CD4-positive, alpha-beta T cell treated with Interleukin-1 beta for 1 hour (primary cell): ENCODE measurements at places on chromosomes 1 and 21.

DNA sequence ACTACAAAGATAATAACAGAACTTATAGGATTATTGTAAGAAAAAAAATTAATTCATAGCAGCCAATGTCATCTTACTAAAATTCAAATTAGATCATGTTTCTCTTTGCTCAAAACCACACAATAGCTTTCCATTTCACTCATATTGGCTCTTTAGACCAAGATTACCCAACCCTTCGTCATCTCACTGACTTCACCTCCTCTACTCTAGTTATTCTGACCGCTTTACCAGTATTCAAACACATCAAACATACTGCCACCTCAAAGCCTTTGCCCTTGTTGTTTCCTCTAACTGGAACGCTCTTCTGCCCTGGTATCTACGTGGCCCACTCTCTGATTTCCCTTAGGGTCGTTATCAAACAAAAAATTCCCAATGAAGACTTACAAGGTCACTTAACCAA lies 1.7 kb downstream of the ANGPTL3 start:
- DNase-seq: no peak

- DNase-seq: no peak
Observed at GRCh38 chr1:174785510-174785909, 214.2 kb upstream of the CACYBP start.

DNA sequence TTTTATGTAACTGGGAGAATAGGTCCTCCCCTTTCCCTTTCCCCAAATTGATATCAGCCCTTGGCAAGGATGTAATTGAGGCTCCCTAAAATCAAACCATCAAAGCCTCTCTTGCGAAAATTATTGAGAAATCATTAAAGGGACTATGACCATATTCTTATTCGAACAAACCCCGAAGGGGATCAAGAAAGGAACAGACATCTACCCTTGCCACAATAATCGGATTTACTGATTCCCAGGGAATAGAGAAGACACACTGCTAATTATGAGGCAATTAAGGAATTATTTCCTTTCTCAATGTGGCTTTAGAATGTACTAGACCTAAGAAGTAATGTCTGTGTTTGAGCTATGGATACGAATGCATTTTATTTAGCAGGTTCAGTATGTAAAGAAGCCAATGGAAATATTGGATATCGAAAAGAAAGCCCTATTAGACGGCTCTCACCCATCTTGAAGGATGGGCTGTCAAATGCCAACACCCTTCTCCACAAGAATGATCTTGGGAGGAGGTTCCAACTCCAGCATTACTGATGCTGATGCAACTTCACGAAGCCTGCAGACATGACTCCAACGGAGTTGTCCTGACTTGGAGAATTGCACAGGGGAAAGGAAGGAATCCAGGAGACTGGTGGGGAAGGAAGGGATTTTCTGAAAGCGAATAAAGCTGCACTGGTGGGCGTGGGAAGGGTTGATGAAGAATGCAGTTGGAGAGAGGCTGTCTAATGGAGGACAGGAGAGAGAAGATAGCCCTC lies 11.6 kb upstream of the PTPRF start:
- DNase-seq: no peak

- DNase-seq: no peak
Observed at GRCh38 chr1:160247053-160247452, 15.3 kb downstream of the DCAF8 start.

- DNase-seq: no peak
Observed at GRCh38 chr1:232667094-232667777, 37.3 kb upstream of the SIPA1L2 start.

DNA sequence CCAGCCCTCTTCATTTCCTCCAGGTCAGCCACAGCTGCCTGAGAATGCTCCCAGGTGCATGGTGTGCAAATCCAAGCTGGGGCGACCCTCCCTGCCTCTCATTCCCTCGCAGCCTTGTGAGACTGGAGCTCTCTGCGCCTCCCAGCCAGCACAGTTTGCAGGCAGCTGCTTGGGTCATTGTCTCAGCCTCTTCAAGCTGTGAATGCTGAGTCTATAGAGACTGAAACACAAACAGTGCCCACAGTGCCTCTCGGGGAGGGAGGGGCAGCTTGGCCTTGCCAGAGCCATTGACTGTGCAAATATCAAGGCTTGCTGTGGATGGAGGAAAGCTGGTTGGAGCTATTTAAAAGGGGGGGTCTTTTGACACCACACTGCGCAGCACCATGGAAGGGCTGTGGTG lies 10.6 kb downstream of the PLXNA2 start:
- DNase-seq: no peak

DNA sequence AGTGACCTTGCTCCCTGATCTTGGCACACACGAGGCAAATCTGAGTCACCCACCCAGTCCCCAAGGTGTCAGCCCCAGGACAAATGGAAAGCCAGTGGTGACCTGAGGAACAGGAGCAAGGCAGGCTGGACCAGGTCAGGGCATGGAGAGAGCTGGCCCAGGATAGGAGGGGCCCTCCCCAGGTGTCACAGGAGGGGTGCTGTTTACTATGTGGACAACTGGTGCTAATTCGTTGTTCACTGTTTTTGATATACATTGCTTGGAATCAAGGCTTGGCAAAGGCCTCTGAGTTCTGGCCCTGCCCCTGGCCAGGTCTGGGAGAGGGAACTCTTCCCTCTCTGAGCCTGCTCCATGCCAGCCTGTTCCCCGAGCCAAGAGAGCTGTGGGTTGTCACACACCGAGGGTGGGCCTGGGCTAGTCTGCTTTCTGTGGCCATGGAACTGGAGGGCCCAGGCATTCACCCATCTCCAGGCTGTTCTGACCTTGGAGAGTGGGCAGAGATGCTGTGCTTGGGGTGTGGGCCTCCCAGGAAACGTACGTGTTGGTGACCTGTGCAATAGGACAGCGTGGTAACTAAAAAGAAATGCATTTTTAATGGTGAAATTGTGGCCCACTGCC lies 41.8 kb downstream of the CRYAA start:
- DNase-seq: no peak

DNA sequence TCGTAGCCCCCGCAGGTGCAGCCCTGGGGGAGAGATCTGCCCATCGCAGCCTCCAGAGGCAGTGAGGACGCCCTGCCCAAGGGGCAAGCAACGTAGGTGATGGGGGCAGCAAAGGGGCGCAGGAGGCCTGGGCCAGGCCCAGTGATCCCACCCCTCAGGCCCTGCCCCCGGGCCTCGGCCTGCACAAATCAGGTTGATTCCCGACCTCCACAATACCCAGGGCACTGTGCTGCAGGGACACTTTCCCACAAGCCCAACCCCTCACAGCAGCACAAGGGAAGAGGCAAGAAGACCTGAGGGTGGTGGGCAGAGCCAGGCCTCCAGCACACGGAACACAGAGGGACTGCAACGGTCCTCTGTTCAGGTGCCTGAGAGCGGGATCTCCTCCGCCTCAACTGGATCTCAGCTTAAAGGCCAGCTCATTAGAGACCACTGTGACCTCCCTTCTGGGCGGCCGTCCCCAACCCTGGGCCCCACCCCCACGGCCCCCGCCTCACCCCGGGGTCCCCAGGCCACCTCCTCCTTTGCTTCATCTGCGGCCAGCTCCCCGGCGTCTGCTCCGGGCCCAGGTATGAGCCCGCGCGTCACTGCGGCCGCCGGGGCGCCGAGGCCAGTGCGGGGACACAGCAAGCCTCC lies 812 bp upstream of the ARF1 start:
- peak; percentile 33 for DNase-seq

GRCh38 chr1:159338018-159338417 lies 35.9 kb downstream of the FCER1A start:
- no peak for DNase-seq

- DNase-seq: no peak
Observed at GRCh38 chr1:58466630-58467241, 79.8 kb downstream of the OMA1 start.

DNA sequence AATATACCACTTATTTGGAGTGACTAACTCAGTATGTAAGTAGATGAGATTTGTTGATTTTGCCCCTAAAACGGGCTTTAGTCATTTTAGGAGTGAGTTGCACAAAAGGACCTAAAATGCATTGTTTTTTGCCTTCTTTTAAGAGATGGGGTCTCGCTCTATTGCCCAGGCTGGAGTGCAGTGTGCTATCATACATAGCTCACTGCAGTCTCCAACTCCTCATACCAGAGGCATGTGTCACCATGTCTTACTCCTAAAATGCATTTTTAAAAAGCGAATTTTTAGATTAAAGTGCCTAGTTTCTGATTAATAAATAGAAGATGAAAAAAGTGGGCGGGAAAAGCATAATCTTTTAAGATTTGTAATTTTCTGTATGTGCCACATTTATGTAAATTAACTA lies 11.5 kb upstream of the NEXN start:
- DNase-seq: no peak

GRCh38 chr1:84541679-84542078 lies 32.6 kb downstream of the CTBS start:
- no peak for DNase-seq

DNA sequence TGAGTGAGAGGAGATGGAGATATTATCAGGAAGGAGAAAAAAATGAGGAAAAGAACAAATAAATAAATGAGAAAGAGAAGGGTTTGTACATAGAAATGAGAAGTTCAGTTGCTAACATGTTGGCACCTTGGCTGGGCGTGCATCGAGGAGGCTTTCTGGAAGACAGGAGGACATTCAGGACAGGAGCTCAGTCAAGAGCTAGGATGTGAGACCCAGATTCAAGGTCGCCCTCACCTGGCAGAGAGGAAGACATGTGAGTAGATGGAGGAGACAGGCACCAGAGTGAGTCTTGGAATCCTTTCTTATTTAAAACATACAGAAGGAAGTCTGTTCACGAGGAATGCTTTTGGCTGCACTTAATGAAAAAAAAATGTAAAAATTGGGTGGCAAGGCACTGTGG lies 640.9 kb downstream of the NPHP4 start:
- no peak for DNase-seq

DNA sequence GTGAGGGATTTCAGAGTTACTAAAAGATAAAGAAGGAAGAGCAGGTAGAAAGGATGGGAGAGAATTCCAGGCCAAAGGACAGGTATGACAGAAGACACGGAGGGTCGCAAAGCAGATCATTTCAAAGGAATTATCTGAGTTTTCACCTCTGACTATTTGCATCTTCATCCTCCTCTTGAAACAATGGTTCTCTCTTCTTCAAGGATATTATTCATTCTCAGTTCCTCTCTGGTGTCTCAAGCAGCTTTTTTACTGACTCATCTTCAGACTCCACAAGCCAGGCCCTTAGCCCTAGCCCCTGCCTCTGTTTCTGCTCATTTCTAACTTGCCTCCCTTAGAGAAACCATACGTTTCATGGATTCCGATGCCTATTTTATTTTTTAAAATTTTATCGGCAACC lies 15.0 kb downstream of the DDX59 start:
- no peak for DNase-seq

DNA sequence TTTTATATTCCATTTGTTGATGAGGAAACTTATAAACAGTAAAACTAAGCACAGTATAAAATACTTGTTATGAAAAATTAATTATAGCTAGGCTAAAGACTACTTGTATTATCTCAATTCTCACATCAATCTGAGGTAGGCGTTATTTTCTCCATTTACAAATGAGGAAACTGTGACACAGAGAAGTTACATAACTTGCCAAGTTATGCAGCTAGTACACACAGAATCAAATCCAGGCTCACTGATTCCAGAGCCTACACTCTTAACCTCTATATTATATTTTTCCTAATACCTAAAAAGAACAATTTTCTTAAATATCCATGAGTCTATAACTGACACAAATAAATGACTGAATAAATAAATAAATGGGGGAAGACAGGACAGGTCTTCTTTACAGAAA lies 11.2 kb upstream of the VPS45 start:
- no peak for DNase-seq

- DNase-seq: no peak
Observed at GRCh38 chr1:9723068-9723805, 71.7 kb downstream of the PIK3CD start.

- no peak for DNase-seq
Observed at GRCh38 chr1:32142446-32143301, 34.8 kb downstream of the KPNA6 start.

- DNase-seq: no peak
Observed at GRCh38 chr1:53188099-53188498, 8.5 kb upstream of the CPT2 start.

DNA sequence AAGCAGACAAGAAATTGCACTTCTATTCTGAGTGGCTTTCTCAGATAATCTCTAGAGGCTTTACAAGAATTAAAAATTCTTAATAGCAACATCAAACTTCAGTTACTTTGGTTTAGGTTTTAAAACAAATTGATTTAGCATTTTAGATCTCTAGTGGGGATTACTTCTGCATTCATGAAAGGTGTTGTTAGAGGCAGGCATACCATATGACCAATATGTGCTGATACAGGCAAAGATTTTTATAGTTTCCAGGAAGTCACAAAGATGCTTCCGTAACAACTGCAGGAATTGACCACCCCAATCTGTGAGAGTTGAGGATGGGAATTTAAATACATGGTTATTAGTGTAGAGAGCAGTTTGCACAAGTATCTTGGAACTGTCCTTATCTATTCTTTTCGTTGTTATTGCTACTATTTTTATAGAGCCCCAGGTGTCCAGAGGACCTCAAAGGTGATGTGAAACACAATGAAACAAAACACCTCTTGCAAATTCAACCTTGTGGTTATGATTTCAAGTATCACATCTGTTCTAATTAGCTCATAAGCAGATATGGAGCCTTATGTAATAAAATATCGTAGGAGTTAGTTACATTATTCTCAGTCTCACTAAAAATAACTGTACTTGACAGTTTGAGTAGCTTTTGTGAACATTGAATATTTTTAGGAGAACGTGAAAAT lies 512.7 kb upstream of the ADGRL4 start:
- no peak for DNase-seq

DNA sequence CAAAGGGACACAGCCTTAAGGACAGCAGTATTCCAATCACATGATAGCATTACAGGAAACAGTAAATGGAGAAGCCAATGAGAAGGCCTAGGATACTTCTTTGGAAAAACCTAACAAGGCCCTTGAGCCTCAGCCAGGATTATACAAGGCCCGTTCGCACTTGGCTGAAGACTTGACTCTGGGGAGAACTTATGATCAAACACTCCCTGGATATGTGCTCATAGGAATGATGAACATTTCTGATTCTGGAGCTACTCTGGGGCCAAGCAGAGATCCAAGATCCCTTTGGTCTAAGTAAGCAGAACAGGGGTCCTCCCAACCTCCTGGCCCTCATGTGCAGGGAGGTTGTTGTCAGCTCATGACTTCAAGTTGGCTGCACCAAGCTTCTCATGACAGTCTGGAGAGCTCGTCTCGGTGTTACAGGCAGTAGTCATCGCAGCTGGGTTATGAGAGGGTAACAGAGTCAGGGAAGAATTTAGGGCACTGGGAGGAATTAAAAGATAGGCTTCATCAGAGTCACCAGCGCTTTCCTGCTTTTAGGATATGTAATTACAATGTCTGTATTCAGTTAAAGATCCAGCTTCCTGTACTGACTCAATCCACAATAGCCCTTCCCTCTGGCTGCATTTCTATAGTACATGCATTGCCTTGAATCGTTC lies 92.5 kb upstream of the IRF2BP2 start:
- no peak for DNase-seq
